ENCODE measurements at places on chromosomes 6 and 20.

- DNase-seq, result no peak
Observed at GRCh38 chr20:37114012-37114411, 18.2 kb upstream of the RBL1 start.

DNA sequence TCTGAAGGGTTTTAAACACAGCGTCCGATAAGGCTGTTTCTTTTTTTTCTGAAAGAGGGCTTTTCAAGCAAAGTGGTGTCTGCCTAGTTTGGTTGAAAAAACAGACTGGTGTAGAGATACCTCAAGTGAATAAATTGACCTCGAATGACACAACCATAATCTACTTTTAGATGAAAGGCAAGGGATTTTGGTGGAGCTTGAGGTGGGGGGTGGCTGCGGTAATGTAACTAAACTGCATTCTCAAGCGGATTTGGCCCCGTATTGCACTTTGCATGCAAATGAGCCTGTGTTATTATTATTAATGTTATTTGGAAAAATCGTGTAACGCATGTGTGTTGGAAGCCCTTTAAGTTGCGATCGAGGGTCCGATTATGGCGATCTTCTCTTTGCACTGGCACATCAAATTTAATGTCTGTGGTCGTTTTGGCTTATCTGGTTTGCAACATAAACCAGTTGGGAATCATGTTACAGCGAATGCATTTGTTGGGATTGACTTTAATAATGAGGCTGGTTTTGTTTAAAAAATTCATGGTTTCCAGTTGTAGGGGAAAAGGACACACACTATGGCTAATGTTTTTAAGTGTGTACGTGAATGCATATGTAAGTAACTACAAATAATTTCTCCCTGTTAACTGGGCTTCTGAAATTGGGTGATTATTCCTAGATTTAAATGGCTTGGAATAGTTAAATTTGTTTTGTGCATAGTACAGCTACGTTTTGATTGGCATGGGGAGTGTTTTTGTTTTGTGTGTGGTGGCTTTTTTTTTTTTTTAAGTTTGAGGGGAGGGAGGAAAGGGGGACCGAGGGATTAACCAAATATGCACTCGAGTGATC is 1.0 kb downstream of the JARID2 start:
- peak; percentile 23 for DNase-seq

GRCh38 chr6:1075444-1075843 is 236.5 kb upstream of the FOXQ1 start:
- DNase-seq, result no peak

- no peak for DNase-seq
Observed at GRCh38 chr6:166553563-166554271, 32.8 kb downstream of the RAMACL start.

DNA sequence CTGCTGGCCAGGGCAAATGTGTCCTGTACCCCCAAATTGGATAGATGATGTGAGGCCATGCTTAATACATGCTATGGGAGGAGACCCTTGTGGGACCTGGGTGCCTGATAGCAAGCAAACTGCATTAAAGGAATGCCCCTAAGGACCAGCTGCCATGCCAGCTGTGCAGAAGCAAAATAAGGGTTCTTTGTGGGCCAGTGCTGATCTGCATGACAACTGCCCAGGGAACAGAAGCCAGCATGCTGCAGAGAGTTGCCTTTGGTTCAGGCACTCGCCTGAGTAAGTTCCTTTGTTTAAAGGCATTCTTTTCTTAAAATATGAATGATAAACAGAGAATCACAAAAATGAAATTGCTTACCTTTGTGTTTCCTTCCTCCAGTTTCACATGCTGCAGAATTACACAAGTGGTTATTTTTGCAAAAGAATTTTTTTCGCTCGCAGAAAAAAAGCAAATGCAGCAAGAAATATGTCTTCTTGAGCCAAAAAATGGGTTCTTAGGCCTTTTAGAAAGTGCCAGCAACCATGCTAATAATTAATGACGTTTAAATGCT is 6.9 kb upstream of the SYNDIG1 start:
- DNase-seq, result no peak

DNA sequence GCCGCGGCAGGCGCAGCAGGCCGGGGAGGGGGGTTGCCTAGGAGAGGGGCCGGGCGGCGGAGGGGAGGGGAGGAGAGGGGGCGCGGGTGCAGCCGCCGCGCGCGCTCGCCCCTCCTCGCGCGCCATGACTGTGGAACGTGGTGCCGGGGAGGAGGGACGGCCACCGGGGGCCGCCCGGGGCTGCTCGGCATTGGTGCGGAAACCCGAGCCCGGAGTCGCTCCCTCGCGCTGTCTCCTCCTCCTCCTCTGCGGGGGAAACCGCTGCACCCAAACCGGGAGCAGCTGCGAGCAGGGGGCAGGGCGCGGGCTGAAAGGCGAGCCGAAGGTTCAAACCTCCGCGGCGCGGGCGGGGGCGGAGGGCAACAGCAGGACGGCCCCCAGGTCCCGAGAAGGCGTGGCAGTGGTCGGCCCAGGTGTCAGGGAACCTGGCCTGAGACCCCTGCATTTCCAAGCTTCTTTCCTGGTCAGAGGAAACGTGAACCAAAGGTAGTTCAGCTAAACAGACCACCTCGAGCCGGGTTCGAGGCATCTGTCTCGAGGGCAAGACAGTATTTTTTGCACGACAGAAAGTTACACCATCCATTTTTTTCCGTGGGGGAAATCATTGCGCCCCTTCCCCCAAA is 1.4 kb upstream of the TRERF1 start:
- DNase-seq, result peak; percentile 85

GRCh38 chr6:12279322-12280091 is 10.7 kb upstream of the EDN1 start:
- DNase-seq, result no peak

GRCh38 chr6:145036848-145037567 is 698.3 kb downstream of the EPM2A start:
- no peak for DNase-seq

DNA sequence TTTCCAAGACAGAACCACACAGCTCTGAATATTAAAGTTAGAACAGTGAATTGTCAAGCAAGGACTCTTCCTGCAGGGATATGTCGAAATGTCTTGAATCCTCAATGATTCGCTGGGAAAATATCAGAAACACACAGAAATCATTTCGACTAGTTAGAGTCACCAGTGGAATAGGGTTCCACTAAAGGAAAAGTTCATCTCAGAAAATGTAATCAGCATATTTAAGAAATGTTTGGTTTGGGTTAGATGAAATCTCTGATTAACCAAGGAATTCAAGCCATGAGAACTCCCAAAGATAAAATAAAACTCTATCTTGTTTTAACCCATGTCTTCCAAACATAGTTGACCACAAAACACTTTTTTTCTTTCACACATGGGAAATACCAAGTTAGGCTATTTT is 621.0 kb upstream of the NRSN1 start:
- no peak for DNase-seq

GRCh38 chr20:62805155-62805710 is 598 bp downstream of the OGFR start:
- DNase-seq, result no peak

- DNase-seq, result no peak
Observed at GRCh38 chr6:1739680-1740079, 130.0 kb downstream of the FOXC1 start.

GRCh38 chr20:15834857-15835256 is 738.4 kb downstream of the KIF16B start:
- DNase-seq, result no peak

GRCh38 chr6:169101036-169101805 is 152.4 kb downstream of the THBS2 start:
- no peak for DNase-seq

DNA sequence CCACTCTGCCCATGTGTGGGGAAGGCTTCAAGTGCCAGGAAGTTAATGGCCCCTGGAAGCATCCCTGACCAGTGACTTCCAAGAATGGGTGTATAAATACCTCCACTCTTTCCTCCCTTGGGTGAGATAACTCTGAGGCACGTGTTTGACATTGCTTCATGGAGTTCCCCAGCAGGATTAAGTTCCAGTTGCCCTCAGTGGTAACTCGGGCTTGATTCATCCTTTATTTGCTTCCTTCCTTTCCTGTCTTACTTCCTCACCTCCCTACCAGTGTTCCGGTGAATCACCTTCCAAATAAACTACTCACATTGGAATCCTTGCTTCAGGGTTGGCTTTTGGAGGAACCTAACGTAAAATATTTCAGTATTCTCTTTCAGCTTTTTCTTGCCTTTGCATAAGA is 84.6 kb upstream of the JAG1 start:
- no peak for DNase-seq

- DNase-seq, result no peak
Observed at GRCh38 chr20:50113420-50114224, 672 bp upstream of the UBE2V1 start.

DNA sequence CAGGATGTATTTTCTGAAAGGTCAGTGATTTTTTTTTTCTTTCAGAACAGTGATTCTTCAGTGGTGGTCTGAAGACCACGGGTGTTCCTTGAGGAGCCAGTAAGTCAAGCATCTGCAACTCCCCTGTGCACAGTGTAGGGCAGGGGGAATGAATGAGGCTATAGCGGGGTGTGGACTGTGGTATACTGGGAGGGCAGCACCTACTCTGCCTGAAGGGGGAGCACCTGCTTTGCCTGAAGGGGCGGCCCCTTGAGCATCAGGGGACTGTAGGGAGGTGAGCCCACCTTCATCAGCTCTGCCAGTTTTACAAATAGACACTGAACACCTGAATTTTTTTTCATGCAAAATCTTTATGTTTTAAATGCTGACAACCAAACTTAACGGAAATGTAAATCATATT is 77.5 kb upstream of the RIPOR2 start:
- DNase-seq, result no peak

DNA sequence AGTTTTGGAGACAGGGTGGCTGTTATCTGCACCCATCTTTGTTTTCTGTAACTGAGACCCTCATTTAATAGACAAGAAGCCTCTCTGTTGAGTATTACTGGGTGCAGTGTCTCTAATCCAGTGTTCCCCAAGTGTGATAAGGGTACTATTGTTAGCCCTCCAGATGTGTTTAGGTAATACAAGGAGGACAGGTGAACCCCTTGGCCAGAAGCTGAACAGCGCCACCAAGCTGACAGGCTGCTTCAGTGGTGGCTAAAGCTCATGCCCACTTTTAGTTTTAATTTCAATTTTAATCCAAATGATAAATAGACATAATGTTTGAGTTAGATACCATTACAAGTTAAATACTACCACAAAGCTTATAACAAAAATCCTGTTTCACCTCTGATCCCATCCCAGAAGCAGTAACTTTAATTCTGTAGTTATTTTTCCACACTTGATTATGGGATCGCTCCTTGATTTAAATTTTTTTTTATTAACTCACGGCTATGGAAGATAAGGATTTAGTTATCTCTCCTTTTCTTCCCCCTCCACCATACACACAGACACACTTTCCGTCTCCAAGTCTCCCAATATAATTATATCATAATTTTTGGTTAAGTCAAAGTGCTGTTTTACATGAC is 8.4 kb upstream of the STK35 start:
- DNase-seq, result peak; percentile 38

GRCh38 chr6:158387036-158387435 is 74.8 kb downstream of the TULP4 start:
- DNase-seq, result no peak

GRCh38 chr20:32674362-32674789 is 635 bp upstream of the C20orf203 start:
- no peak for DNase-seq

DNA sequence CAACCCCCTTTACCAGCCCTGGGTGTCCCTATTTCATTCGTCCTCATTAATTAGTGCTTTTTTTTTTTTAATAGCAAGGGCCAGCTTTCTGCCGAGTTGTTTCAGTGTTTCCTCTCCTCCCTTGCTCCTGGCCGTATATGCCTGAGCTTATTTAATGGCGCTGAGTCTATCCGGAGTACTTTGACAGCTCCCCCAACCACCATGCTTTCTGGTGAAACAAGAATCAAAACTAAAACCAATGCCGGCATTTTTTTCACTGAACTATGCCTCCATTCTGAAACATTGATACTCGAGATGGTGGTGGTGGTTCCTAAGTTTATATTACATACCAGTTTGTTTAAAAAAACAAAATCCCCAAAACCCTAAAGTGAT is 1.2 kb downstream of the DCBLD1 start:
- no peak for DNase-seq

Measured in left colon (tissue), 2 donors.